Adrenal gland (tissue), 19 donors: ENCODE measurements at places on chromosomes 4 and X. TPM values are rescaled to one million over a fixed set of nuclear protein-coding genes. Genes with fewer than 3 reads are reported as not detected.

The CLIC2 gene
- total RNA-seq = 10.1 TPM

The CT55 gene
- not detected for total RNA-seq

The FNIP2 gene
- total RNA-seq = 35.2 TPM

- no peak overlapping the region for H3K4me3 ChIP-seq
- no peaks in the 10 kb centered on the region for H3K36me3 ChIP-seq
- no peak overlapping the region for H3K27ac ChIP-seq
- DNase-seq = no peak
These were observed 14.5 kb downstream of the ZCCHC18 start for GRCh38 chrX:104126856-104127255.

The MED28 gene
- 7.2 TPM for total RNA-seq

The MND1 gene
- 1.2 TPM for total RNA-seq

- no peak overlapping the region for H3K27ac ChIP-seq
- no peak for DNase-seq
- no peak overlapping the region for H3K4me3 ChIP-seq
- H3K36me3 ChIP-seq = no peaks in the 10 kb centered on the region
- H3K27me3 ChIP-seq = peaks cover 3% of the 10 kb centered on the region
- H3K4me1 ChIP-seq = no peaks in the 10 kb centered on the region
These were observed 52.6 kb upstream of the CITED1 start for GRCh38 chrX:72358313-72358712.

The IGSF1 gene
- 8.0 TPM for total RNA-seq

- no peak for DNase-seq
- H3K27ac ChIP-seq = no peak overlapping the region
- H3K36me3 ChIP-seq = no peaks in the 10 kb centered on the region
- no peaks in the 10 kb centered on the region for H3K27me3 ChIP-seq
- no peak overlapping the region for H3K4me3 ChIP-seq
These were observed 141.8 kb upstream of the PRDX4 start for GRCh38 chrX:23525531-23525930.

DNA sequence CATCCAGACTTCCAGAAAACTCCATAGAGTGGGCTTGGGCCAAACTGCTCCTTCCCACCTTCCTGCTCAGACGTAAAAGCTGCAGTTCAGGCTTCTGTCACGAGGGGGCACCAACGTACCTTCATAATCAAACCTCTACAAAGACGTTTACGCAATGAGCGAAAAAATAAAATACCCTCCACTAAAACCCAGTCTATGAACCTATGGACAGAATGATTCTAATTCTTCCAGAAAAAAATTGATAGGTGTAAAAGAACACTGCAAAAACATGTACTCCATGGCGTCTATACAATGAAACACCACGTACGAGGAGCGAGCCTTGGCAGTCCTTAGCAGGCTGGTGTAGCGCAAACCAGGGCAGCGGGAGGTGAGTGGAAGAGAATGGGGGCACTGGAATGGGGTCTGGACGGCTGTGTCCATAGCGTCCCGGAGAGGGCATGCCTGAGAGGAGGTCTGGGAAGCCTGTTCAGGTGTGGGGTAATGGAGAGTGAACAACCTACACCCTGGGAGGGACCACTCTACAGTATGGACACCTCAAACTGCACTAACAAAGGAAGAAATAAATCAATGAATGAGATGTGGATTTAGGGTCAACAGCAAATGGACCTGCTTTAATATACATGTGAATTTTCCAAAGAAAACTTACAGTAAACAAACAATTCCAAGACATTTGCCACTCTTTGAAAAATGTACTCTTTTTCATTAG lies 14.4 kb upstream of the RAB40A start:
- H3K27ac ChIP-seq = peak overlapping the region; percentile 27
- no peaks in the 10 kb centered on the region for H3K36me3 ChIP-seq

DNA sequence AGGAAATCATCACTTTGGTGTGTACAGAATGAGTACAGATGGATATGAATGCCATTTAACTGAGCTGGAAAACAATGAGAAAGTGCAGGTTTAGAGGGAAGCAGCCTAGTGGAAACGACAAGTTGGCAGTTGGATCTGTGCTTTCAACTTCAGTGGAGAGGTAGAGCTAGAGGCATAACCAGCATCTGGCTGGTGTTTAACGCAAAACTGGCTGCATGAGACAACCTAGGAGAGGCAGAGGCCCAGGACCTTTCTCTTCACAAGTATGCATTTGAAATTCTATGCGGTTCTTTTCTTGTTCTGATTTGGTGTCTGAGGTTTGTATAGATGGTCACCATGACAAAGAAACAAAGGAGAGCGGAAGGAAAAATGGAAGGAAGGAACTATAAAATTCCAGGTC lies 63.1 kb downstream of the ANXA5 start:
- H3K36me3 ChIP-seq = no peaks in the 10 kb centered on the region
- H3K4me1 ChIP-seq = no peaks in the 10 kb centered on the region
- no peak for DNase-seq
- no peak overlapping the region for H3K4me3 ChIP-seq
- H3K27me3 ChIP-seq = no peaks in the 10 kb centered on the region
- H3K27ac ChIP-seq = no peak overlapping the region

The TMPRSS11B gene
- not detected for total RNA-seq

- no peak overlapping the region for H3K4me3 ChIP-seq
- no peaks in the 10 kb centered on the region for H3K27me3 ChIP-seq
- no peak overlapping the region for H3K27ac ChIP-seq
- no peaks in the 10 kb centered on the region for H3K4me1 ChIP-seq
- H3K36me3 ChIP-seq = no peaks in the 10 kb centered on the region
- DNase-seq = peak; percentile 36
These were observed 287.8 kb downstream of the RAPGEF2 start for GRCh38 chr4:159390648-159391047.

DNA sequence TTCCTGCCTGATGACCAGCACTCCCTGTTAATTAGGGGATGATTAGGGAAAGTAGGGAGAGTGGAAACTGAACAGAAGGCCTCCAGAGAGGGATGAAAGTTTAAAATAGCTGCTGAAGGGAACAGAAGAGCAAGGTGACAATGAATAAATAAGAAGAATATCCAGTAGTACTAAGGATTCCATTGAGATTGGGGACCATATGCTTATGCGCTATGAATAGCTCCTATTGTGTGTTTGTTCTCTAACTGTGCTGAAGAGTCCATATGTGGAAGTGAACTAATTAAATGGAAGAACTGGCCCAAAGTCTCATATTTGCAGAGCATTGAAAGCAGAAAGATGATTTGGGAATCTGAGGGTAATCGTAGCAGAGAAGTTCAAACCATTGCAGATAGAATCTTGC lies 137.0 kb downstream of the PRSS12 start:
- H3K4me1 ChIP-seq = no peaks in the 10 kb centered on the region
- DNase-seq = no peak
- no peak overlapping the region for H3K27ac ChIP-seq
- H3K27me3 ChIP-seq = no peaks in the 10 kb centered on the region
- H3K4me3 ChIP-seq = no peak overlapping the region

DNA sequence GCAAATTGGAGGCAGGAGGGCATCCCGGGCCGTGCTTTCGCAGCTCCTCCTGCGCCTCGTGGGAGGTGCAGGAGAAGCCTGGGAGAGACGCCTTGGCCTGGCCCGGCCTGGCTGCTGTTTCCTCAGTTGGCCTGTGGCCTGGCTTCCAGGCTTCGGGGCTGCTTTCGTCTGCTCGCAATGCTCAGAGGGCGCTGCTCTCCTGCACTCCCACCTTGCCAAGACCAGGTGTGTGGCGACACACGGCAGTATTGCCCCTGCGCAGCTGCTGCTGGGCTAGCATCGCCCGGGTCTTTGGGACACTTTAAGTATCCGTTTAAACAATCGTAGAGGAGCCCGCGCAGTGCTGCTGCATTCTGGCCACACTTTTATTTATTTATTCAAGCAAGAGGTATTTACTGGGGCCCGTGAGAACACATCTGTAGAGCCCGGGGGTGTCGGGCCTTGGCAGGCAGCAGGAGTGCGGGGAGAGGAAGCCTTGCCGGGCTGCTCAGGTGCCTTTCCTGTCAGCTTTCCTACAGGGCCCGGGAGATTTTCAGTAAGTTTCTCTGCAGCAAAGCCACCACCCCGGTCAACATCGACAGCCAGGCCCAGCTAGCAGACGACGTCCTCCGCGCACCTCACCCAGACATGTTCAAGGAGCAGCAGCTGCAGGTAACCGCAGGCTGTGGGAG lies 26.2 kb upstream of the HGFAC start:
- no peak overlapping the region for H3K4me3 ChIP-seq
- DNase-seq = no peak
- H3K27me3 ChIP-seq = no peaks in the 10 kb centered on the region
- no peak overlapping the region for H3K27ac ChIP-seq

DNA sequence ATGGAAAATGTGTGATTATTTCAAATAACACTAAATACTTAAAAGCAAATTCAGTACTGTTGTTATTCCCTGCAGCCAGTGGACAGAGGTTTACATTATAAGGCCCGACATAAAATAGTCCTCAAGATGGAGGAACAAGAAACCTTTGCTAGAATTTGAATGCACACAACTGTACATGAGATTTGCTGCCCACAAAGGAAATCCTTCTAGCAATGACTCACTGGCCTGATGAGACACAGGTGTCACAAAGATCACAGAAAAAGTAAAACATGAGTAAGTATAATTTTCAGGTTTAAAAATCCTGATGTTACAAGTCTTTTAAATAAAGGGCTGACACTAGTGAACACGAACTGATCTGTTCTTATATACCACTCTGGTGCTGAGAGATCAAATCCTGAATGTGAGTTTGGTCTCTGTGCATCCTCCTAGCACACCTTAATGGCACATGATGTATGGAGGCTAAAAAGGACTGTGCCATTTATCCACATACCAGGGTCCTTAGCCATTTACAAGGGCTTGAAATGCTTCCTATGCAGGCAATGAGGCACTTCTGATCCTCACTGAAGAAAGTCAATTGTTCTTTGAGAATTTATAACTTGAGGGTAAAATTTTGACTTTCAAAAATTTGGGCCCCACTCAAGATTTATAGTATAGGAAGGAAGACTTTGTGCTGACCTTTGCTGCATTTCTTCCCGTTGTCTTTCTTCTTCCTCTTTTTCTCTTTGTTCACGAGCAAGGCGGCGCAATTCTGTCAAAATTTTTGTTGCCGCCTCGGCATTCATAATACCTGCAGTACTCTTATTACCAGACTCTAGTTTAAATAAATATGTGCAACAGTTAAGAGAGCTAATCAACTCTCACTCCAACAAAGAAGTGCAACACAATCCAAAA lies 23.0 kb downstream of the MAP7D3 start:
- no peak for DNase-seq
- H3K4me1 ChIP-seq = no peaks in the 10 kb centered on the region
- no peaks in the 10 kb centered on the region for H3K27me3 ChIP-seq
- H3K36me3 ChIP-seq = no peaks in the 10 kb centered on the region
- H3K4me3 ChIP-seq = no peak overlapping the region

DNA sequence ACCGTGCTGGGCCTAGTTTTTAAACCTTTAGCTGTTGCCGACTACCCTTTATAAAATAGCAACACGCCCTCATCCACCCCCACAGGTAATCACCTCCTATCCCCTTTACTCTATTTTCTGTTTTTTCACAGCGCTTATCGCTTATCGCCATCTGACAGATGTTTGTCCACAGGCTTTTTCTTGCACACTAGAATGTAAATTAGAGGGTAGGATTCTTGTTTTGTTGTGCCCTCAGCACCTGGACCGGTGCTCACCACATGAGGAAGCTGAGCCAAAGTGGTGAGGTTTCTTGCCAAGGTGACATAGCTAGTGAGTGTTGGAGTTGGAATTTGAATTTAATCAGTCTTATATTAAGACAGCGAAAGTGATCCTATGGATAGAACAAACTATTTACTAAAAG lies 2.9 kb upstream of the RBBP7 start:
- peaks cover 6% of the 10 kb centered on the region for H3K27me3 ChIP-seq
- H3K4me1 ChIP-seq = peaks cover 6% of the 10 kb centered on the region
- DNase-seq = no peak
- no peaks in the 10 kb centered on the region for H3K36me3 ChIP-seq

The LGI2 gene
- 0.06 TPM for total RNA-seq

The ACE2 gene
- total RNA-seq = 0.42 TPM
